ENCODE measurements at places on chromosomes 6 and 20.

DNA sequence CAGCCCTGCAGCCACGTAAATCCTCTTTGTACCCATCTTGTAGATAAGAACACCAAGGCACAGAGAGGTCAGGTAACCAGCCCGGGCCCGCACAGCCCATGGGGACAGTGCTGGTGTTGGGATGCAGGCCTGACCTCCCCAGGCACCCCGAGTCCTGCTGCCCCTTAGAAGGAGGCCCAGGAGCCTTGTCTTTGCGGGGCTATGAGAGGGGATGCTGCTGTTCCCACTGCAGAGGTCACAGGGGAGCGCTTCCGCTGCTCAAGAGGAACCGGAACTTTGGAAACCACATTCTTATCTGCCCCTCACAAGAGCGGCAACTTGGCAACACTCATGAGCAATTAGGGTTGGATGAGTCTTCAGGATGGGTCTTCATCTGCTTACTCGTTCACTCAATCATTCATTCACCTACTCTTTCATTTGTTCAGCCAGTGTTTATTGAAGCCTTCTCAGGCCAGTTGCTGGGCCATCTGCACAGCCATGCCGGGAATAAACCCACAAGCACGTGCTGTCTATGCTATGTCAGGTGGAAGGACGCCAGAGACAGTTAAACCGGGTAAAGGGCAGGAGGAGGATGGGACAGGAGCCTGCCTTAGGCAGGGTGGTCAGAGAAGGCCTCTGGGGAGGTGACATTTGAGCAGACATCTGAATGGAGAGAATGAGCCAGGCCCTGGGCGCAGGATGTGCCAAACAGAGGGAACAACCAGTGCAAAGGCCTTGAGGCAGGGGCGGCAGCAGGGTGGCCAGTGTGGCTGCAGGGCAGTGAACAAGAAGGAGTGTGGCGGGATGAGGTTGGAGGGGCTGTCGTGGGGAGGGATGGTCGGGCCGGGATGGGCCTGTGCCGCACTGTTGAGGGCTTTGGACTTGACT, 60.8 kb downstream of the RBM38 start:
- DNase-seq, result no peak

DNA sequence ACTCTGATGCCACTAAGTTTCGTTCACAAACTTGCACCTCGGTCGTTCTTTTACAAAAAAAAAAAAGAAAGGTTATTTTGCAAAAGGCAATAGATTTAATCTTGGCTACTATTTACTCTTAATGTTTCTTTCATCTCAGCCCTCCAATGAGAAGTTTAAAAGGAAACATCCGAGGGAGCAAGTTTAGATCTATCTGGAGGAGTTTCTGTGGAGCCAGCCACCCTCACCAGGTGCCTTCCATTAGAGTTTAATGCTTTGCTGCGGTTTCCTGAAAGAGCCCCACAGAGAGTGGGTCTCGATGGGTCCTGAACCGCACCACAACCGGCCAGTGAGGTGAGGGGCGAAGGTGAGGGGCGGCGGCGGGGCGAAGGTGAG, 632 bp downstream of the PRKN start:
- no peak for DNase-seq

DNA sequence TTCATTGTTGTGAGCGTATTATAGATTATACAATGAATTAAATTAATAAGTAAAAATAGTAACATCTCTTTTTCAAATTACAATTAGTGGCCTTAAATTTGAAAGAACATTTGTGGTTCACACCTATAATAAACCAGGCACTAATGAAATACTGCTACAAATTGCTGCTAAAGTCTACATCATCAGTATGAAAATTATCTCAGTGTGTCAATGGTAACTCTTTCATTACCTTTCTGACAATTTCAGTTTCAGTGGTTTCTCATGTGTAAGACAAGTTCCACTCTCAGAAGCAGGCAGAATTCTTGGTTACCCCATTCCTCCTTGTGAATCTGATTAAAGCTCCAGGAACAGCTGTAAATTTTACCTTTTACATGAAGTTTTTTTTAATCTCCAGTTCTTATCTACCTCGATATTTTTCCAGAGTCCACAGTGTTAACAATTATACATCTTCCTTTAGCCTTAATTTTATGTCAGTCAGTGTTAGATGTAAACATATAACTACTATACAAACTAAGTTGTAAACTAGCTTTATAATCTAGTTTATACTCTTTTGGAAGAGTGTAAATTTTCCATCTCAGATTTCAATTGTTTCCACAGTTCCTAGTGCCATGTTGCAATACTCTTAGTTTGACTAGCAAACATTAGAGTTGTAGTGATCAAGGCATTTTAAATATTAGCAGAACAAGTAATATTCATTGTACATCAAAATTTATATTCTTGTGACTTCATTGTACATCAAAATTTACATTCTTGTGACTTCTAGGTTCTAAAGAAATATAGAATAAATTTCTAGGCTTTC, 1038.4 kb downstream of the EPHA7 start:
- no peak for DNase-seq

DNA sequence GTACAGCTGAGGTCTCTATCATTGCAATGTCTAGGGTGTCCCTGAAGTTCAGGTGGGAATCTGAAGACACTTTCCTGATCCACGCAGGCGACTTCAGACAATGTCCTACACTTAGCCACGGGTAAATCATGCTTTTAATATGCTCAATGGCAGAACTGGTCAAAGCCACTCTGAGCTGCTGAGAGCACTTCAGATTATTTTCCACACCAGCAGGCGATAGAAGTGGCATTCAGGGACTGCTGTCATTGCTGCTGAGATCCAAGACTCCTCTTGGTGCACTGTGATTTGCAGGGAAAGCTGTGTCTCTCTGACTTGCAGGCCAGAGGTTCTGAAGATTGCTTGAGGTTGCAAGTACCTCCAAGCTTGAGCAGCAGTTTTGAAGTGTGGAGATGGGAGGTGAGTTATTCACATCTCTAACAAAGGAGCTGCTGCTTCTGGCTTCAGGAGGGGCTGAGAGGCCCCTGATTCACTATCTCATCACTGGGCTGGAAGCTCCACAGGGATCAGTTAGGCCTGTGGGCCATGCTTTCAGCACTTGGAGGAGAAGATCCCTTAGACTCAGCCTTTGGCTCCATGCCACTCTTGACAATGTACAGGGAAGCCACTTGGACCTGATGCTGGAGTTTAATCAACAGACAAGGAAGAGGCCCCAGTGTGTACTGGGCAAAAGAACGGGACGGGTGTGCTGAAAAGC, 2.9 kb upstream of the SSTR4 start:
- DNase-seq, result no peak

DNA sequence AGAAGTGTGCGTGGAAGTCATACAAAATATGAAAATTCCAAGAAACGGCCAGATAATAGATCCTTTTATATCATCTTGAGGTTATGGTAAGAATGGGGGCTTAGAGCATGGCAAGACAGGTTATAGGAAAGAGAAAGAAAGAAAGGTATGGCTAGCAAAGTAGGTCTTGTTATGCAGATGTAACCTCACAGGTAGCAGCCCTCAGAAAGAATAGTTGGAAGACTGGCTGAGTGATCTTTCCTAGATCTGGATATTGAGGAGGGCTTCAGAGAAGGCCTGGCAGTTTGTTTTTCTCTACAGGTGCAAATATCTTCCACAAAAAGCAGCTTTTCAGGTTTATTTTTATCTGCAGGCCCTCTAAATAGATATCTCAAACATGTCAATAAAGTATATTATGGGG, 679.5 kb downstream of the KHDRBS2 start:
- DNase-seq, result no peak

DNA sequence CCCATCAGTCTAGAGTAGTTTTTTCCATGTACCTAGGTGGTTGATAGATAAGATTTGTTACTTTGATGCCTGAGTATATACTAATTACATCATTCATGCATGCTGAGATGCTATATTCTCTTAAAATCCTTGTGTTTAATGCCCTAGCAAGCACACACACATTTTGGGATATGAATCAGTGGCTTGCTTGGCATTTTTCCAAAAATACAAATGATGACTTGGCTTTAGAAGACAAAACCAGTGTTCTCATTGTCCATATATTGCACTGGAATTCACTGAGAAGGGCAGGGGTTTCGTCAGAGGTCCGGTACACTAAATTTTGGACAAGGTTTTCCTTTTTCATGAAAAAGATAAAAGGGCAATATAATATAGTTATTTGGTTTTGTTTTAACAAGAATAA, 24.9 kb downstream of the GTPBP2 start:
- no peak for DNase-seq

DNA sequence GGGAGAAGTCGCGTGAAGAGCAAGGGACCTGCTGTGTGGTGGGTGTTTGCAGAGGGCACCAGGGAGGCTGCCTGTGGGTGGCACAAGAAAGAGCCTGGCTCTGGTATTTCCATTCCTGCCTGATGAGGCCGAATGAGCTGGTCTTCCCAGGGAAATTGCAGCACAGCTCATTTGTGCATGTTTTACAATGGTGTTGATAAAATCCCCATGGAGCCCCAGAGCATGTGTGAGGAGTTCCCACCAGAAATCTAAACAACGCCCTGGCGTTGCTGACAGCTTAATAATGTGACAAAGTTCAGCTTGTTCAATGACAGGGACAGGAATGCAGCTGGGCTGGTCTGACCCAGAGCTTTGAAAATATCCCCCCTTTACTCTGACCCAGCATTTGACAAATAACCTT, 135.5 kb downstream of the CLIC5 start:
- DNase-seq, result no peak
